ENCODE measurements at places on chromosomes 2 and 18. TPM values are rescaled to one million over a fixed set of nuclear protein-coding genes. Genes with fewer than 3 reads are reported as not detected.

Gene CFC1
- not detected for total RNA-seq

Gene POMC
- total RNA-seq: 21.0 TPM

Gene CPS1
- total RNA-seq: 2.9 TPM

Gene FAM124B
- 1.8 TPM for total RNA-seq

Gene GDF7
- 0.49 TPM for total RNA-seq

Gene ERICH2
- total RNA-seq: not detected

DNA sequence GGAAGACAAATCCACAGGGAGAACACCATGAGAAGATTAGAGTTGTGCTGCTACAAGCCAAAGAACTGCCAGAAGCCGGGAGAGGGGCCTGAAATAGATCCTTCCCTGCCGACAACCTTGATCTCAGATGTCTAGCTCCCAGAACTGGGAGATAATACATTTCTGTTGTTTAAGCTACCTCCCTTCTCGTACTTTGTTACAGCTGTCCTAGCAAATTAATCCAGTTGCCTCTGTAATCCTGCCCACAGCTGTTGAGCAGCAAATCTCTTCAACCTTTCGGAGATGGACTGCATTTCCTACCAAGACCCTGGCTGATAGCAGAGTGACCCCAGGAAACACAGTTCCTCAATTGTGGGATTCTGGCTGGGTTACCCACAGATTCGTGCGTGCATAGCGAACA is 2.6 kb upstream of the TBC1D8 start:
- H3K4me1 ChIP-seq: no peaks in the 10 kb centered on the region
- no peaks in the 10 kb centered on the region for H3K36me3 ChIP-seq
- H3K27ac ChIP-seq: no peak overlapping the region
- no peak overlapping the region for H3K4me3 ChIP-seq
- DNase-seq: no peak

DNA sequence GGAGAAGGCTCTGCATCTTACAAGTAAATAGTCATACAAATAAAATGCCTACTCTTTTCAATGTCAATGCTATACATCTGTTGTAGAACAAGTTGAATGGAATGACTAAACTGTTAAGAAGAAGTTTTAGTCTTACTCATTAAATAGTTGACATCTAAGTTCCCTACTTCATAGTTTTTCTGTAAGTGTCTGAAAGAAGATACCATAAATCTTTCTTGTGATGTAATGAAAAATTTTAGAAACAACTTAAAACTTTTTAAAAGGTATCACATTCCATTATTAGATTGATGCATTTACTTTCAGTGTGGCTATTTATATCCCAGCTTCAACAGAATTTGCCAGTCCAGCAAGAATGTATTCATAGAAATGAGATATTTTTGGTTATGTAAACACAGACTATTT is 185.2 kb upstream of the EPC2 start:
- H3K4me1 ChIP-seq: no peaks in the 10 kb centered on the region
- H3K27ac ChIP-seq: no peak overlapping the region
- H3K27me3 ChIP-seq: no peaks in the 10 kb centered on the region
- H3K4me3 ChIP-seq: no peak overlapping the region

- H3K4me3 ChIP-seq: peak overlapping the region; percentile 3
- no peaks in the 10 kb centered on the region for H3K27me3 ChIP-seq
- peaks cover 17% of the 10 kb centered on the region for H3K4me1 ChIP-seq
- peaks cover 6% of the 10 kb centered on the region for H3K36me3 ChIP-seq
Measured at GRCh38 chr2:239990966-239991365, 34.2 kb downstream of the NDUFA10 start.

GRCh38 chr2:208064220-208064961 is 39.1 kb upstream of the PLEKHM3 start:
- no peaks in the 10 kb centered on the region for H3K27me3 ChIP-seq
- H3K36me3 ChIP-seq: no peaks in the 10 kb centered on the region
- no peak overlapping the region for H3K4me3 ChIP-seq
- DNase-seq: no peak
- H3K27ac ChIP-seq: no peak overlapping the region

DNA sequence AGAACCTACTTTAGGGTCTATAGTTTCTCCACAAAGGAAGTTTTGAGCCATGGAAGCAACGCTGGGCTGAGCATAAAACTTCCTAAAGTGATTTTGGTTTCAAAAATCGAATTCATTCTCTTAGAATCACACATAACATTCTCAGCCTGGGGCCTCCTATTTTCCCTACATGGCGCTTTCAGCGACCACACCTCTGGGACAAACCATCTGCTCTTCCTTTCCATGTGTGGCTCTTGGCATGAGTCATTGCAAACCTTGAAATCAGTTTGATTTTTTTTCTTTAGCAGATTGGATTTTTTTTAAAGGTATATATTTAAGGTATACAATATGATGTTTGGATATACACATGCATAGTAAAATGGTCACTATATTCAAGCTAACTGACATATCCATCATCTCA is 72.5 kb upstream of the APCDD1 start:
- H3K27ac ChIP-seq: no peak overlapping the region
- H3K4me3 ChIP-seq: no peak overlapping the region
- no peaks in the 10 kb centered on the region for H3K4me1 ChIP-seq
- no peaks in the 10 kb centered on the region for H3K27me3 ChIP-seq
- no peaks in the 10 kb centered on the region for H3K36me3 ChIP-seq

- DNase-seq: peak; percentile 92
- H3K4me3 ChIP-seq: no peak overlapping the region
- peak overlapping the region; percentile 9 for H3K27ac ChIP-seq
- no peaks in the 10 kb centered on the region for H3K36me3 ChIP-seq
- H3K4me1 ChIP-seq: no peaks in the 10 kb centered on the region
- H3K27me3 ChIP-seq: no peaks in the 10 kb centered on the region
Measured at GRCh38 chr18:68803356-68803755, 5.5 kb downstream of the CCDC102B start.

- no peaks in the 10 kb centered on the region for H3K27me3 ChIP-seq
- H3K4me3 ChIP-seq: no peak overlapping the region
- no peaks in the 10 kb centered on the region for H3K36me3 ChIP-seq
- no peaks in the 10 kb centered on the region for H3K4me1 ChIP-seq
- H3K27ac ChIP-seq: peak overlapping the region; percentile 88
Measured at GRCh38 chr2:37767959-37768925, 96.8 kb upstream of the CDC42EP3 start.

- no peaks in the 10 kb centered on the region for H3K36me3 ChIP-seq
- DNase-seq: no peak
Measured at GRCh38 chr2:238423561-238424312, 3.0 kb upstream of the ASB1 start.

DNA sequence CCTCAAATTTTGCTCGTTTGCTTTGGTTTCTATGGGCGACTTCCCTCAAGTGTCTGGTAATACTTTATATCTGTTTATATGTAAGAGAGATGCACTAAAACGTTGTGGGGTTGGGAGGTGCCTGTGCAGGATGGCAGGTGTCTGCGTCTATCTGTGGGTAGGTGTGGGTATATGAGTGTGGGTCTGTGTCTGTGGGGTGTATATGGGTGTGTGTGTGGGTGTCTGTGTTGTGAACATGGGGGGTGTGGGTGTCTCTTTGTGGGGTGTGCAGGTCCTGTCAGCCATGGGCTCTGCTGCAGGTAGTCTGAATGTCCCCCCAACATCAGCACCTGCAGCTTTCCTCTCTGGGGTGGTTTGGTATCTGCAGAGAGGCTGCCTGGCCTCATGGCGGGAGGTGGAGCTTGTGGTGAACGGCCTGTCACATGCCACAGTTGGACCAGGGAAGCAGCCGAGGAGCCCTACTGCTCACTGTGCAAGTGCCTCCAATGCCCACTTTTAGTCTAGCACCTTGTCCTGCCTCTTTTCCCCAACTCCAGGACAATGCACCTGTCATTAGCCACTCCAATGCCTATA is 90.3 kb downstream of the LPIN1 start:
- no peaks in the 10 kb centered on the region for H3K36me3 ChIP-seq
- H3K27me3 ChIP-seq: no peaks in the 10 kb centered on the region
- H3K4me1 ChIP-seq: no peaks in the 10 kb centered on the region

DNA sequence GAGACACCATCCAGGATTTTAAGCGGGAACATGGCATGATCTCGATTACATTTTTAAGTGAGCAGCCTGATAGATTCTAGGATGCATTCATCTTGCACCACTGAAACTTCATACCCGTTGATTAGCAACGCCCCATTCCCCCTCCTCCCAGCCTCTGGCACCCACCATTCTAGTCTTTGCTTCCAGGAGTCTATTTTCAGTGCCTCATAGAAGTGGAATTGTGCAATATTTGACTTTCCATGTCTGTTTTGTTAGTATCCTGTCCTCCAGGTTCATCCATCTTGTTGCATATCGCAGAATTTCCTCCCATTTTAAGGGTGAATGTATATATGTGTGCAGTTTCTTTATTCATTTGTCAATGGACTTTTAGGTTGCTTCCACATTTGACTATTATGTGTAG is 20.9 kb upstream of the SLC66A3 start:
- DNase-seq: peak; percentile 14
- no peaks in the 10 kb centered on the region for H3K27me3 ChIP-seq
- H3K4me1 ChIP-seq: peaks cover 23% of the 10 kb centered on the region
- H3K27ac ChIP-seq: no peak overlapping the region
- no peak overlapping the region for H3K4me3 ChIP-seq

All from sigmoid colon (tissue), 7 donors.